Activated T-cell treated with anti-CD3 and anti-CD28 coated beads for 1 hour (primary cell): ENCODE measurements at places on chromosomes 6 and 20.

DNA sequence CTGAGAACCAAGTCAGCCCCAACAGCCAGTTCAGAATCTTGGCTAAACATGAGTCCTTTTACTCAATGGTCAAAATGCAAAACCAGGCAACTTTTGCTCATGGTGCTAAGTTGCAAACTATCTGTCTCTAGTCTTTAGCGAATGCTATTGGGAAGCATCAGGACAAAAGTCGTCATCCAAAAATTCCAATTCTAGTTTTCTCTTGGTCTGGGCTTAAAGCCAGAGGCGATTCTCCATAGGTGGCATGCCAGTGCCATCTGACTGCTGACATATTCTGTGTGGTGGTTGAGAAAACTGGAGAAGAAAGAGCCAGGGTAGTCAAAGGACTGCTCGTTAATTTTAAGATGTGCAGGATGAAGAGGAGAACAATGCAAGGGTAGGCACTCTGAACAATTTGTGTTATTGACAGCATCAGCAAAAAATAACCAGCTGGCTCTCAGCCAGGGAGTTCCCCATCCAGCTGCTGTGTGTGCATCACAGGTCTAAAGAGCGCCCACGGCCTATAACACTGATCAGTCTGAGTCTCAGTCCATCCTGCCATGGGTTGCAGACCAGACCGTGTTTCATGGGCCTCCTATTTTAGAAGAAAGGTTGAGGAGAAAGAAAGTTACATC lies 313.6 kb downstream of the ALDH8A1 start:
- DNase-seq = no peak

DNA sequence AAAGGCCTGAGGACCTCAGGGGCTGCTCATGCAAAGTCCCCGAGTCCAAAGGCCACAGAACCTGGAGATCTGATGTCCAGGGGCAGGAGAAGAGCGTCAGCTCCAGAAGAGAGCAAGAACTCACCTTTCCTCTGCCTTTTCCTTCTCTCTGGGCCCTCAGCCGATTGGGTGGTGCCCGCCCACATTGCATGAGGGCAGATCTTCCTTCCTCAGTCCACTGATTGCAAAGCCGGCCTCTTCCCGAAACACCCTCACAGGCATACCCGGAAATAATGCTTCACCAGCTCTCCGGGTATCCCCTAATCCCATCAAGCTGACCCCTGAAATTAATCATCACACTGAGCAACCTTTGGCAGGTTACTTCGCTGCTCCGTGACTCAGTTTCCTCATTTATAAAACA lies 33.4 kb downstream of the SPDEF start:
- DNase-seq = no peak

DNA sequence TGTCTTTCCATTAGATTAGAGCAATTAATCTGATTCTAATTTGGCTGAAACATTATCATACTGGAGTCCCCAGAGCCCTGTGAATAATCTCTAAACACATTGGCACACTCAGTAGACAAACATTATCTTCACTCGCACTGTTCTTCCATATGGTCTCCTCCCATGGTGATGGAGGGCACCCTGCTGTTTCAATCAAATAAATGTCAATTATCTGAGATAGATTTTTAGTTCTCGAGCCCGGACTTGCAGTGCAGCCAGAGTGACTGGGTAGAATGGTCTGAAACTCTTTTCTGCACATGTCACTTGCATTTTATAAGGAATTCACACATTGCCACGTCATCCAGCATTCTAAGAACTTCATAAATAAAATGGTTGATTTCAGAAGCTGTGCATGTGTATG lies 90.6 kb upstream of the MAP3K7 start:
- no peak for DNase-seq

GRCh38 chr6:126905917-126906316 lies 212.6 kb upstream of the RSPO3 start:
- DNase-seq = no peak

DNA sequence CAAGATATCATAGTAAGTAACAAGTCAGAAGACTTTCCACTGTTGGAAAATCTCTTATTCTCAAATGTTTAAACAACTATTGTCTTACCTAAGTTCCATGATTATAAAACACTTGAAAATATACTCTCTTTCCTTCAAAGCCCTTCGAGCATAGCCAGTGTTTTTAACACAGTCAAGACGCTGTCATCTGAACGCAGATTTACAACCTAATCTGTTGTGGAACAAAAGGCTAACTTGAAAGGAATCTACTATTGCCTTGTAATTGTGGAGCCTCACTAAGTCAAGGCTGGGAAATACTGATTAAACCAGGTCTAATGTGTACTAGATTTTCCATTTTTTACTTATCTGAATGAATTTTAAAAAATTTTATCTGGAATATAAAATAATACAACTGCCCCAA lies 205.8 kb downstream of the TRDN start:
- no peak for DNase-seq
